Stimulated activated CD4-positive, alpha-beta T cell treated with anti-CD3 and anti-CD28 coated beads, Interleukin-12 subunit alpha, Interleukin-12 subunit beta, amount 100 ng/mL, for 24 hours (primary cell): ENCODE measurements at places on chromosomes 16 and 17.

DNA sequence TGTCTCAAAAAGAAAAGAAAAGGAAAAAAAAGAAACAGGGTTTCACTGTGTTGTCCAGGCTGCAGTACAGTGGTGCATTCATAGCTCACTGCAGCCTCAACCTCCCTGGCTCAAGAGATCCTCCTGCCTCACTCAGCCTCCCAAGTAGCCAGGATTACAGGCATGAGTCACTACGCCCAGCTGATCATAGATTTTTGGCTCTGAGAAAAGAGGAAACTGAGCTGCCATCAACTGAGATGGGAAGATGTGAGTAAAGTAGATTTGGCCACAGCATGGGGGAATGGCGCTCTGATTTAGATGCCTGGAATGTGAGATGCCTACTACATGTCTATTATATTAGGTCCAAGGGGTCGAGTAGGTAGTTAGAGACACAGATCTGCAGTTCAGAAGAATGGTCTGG lies 5.9 kb upstream of the NAGS start:
- no peak for DNase-seq

DNA sequence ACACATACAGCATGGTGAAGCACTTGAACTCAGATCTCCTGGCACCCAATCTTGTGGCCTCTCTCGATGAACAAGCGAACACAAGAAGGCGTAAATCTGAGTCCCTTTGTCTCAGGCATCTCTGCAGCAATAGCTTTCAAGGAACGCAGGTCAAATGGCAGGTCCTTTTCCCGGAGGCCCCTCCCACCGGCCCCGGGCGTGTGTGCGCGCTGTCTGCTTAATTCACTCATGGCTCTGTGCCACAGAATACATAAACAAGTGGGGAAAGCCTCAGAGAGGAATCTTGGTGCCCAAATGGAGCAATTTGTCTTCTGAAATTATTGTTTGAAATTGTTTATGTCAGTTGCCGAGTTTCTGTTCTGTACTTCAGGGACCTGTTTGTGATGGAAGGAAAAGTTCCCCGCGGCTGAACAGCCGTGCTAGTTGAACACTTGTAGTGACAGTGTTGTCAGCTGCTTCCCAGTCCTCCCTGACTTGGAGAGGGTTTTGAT lies 14.8 kb downstream of the MYOCD start:
- DNase-seq, result no peak

DNA sequence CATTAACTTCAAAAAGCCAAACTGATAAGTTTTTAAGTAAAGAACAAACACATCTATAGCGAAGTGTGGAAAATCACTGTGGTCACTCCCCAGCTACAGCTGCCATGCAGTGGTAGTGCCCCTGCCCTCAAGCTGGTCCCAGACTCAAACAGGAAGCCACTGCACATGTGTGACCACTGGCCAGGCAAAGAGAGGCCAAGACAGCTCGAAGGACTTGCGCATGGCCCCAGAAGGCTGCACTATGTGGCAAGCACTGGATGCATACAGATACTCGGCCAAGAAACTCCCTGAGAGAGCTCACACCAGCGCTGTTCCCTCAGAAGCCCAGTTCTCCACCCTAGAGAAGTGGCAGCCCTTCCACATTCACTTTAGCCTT lies 82.4 kb downstream of the ANKRD11 start:
- no peak for DNase-seq

- DNase-seq, result no peak
Observed at GRCh38 chr17:29341726-29342125, 47.8 kb upstream of the NUFIP2 start.

- DNase-seq, result peak; percentile 4
Observed at GRCh38 chr16:71311553-71312158, 22.5 kb upstream of the CMTR2 start.

GRCh38 chr17:3792481-3792880 lies 8.5 kb downstream of the ITGAE start:
- no peak for DNase-seq

GRCh38 chr17:6514371-6514770 lies 42.0 kb downstream of the PITPNM3 start:
- DNase-seq, result no peak

DNA sequence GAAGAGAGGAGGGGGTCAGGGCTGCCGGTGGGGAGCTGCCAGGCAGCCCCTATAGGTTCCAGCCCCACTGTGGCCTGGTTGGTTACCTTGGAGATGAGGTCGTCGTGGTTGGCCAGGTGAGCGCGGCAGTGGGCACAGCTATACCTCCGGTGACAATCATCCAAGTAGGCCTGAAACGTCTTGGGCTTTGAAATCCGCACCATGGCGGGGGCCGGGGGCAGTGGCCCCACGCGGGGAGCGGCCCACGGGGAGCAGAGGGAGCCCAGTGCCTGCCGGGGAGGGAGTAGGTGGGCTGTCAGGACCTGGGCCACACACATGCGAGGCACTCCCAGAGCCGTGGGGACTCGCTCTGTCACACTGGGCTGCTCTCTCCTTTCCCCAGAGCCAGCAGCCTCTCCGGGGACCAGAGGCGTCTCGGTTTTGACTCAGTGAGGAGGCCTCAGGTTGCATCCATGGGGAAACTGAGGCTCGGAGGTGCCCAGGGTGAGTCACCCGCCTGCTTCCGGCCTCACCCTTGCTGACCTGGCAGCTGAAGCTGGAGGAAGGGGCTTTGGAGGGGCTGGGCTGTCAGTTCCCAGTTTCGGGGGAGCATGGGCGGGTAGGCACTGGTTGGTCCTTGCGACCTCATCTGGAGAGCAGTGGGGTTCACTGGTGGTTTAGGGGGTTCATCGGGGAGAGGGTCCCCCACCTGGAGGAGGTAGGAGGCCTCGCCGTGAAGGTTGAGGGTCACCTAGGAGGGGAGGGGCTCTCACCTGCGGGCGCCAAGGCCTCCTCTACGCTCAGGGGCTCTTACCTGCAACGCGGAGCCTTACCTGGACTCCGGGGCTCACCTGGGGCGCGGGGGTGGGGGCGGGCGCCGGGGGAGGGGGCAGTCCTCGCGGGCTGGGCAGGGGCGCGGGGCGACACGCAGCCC lies 591 bp downstream of the YPEL3 start:
- no peak for DNase-seq

DNA sequence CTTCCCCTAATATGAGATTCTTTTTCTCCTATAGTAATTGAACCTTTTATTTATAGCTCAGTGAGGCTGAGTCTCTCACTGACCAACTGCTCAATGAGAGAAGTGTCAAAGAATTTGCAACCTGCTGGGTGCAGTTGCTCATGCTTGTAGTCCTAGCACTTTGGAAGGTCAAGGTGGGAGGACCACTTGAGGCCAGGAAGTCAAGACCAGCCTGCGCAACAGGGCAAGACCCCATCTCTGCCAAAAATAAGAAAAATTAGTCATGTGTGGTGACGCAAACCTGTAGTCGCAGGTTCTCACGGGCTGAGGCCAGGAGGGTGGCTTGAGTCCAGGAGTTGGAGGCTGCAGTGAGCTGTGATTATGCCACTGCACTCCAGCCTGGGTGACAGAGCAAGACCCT lies 30.9 kb upstream of the CRYBA1 start:
- no peak for DNase-seq

DNA sequence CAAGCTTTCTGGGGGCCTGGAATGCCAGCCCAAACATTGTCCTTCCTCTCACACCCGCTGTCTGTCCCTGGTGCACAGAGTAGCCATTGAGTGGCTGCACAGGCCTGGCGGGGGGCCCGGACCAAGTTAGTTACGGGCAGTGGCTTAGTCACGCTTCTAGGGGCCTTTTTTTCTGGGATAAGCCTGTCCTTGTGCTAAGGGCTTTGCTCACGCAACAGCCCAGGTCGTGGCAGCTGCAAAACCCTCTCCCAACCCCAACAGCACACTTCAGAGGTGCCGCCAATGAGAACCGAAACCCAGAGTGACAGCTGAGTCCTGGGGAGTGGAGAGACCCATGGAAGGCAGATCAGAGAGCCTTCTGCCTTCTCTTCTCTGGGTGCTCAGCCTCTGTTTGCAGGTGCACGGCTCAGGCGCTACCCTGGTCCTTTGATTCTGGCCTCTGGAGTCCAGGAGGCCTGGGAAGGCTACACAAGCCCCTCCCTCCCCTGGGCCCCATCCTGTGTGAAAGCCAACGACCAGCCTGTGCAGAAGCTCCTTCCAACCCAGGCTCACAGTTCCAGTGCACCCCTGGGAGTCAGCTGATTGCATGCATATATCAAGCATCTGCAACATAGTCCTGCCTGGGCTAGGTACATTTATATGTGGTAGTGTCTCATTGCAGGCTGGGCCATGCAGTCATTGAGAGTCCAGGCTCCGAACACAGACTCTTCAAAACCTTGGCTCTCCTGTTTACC lies 9.1 kb downstream of the WSCD1 start:
- no peak for DNase-seq

DNA sequence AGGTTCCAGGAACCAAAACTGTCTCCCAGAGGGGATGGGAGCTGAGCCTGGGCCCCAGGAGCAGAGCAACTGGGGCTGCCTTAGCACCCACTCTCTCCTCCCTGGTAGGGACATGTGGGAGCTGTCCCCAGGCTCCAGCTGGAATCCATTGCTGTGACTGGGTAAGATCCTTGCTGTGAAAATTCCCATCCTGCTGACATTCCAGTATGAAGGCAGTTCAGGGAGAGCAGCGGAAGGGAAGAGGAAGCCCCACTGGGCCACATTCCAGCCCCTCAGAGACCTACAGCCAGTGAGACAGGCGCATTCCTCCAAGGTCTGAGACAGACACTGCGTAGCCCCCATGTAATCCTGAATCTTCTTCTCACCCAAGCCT lies 24.2 kb downstream of the MYO18A start:
- no peak for DNase-seq
